ENCODE measurements at places on chromosomes 3 and 15. TPM values are rescaled to one million over a fixed set of nuclear protein-coding genes. Genes with fewer than 3 reads are reported as not detected.

LYZL4 gene
- total RNA-seq = not detected

GADL1 gene
- not detected for total RNA-seq

A4GNT gene
- total RNA-seq = not detected

SGO1 gene
- total RNA-seq = 42.4 TPM

SLC28A1 gene
- not detected for total RNA-seq

C3orf85 gene
- not detected for total RNA-seq

PRTG gene
- total RNA-seq = not detected

GOLGA8H gene
- not detected for total RNA-seq

IL17RE gene
- 1.5 TPM for total RNA-seq

ATP10A gene
- 62.4 TPM for total RNA-seq

HLTF gene
- total RNA-seq = 18.7 TPM

FEZF2 gene
- total RNA-seq = not detected

PP2D1 gene
- not detected for total RNA-seq

PIF1 gene
- total RNA-seq = 56.8 TPM

- H3K27ac ChIP-seq = no peak overlapping the region
- peaks cover 36% of the 10 kb centered on the region for H3K36me3 ChIP-seq
- no peak for DNase-seq
- no peaks in the 10 kb centered on the region for H3K27me3 ChIP-seq
These were observed 70.0 kb downstream of the LPP start for GRCh38 chr3:188223936-188224335.

DNA sequence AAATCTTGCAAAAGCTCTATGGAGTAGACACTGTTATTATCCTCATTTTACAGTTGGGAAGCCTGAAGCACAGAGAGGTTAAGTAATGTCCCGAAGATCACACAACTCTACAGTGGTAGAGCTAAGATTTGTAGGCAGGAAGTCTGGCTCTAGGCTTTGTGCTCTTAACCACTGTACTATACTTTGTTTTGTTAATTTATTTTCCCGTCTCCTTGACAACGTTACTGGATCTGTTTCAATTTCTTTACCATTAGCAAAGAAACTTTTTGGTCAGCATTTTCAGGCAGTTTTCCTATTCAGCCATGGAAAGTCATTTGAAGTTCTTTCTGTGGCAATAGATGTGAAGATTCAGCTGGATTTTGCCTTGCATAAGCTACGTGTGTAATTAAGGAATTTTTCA lies 51.7 kb downstream of the OTOL1 start:
- H3K27me3 ChIP-seq = no peaks in the 10 kb centered on the region
- H3K4me1 ChIP-seq = no peaks in the 10 kb centered on the region
- H3K36me3 ChIP-seq = no peaks in the 10 kb centered on the region
- H3K4me3 ChIP-seq = no peak overlapping the region
- no peak overlapping the region for H3K27ac ChIP-seq

- no peak overlapping the region for H3K4me3 ChIP-seq
- H3K27me3 ChIP-seq = no peaks in the 10 kb centered on the region
- H3K27ac ChIP-seq = no peak overlapping the region
- no peaks in the 10 kb centered on the region for H3K36me3 ChIP-seq
- H3K4me1 ChIP-seq = no peaks in the 10 kb centered on the region
- no peak for DNase-seq
These were observed 33.0 kb downstream of the PTPRG start for GRCh38 chr3:61594144-61594963.

- H3K4me1 ChIP-seq = no peaks in the 10 kb centered on the region
- H3K4me3 ChIP-seq = no peak overlapping the region
- DNase-seq = no peak
- no peaks in the 10 kb centered on the region for H3K36me3 ChIP-seq
- H3K27ac ChIP-seq = no peak overlapping the region
These were observed 261.0 kb upstream of the CCDC54 start for GRCh38 chr3:107116251-107116650.

DNA sequence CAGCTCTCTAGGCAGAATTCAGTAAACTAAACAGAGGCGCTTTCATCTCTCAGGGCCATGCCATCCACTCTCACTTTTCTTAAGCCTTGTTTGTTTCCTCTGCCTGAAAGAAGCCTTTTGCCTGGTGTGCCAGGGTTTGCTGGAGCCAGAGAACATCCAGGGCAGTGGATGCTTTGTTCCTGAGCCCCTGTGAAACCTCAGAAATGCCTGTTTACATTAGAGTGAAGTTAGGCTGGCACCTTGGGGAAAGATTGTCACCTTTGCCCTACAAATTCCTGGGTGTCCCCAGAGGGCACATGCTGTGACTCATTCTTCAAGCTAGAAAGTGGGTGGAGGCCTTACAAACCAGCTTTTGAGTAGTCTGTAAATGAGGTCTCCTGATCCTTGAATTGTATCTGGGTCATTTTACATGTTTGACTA lies 10.7 kb upstream of the TRAK1 start:
- peaks cover 44% of the 10 kb centered on the region for H3K4me1 ChIP-seq
- H3K4me3 ChIP-seq = no peak overlapping the region
- DNase-seq = no peak
- peaks cover 10% of the 10 kb centered on the region for H3K36me3 ChIP-seq
- no peaks in the 10 kb centered on the region for H3K27me3 ChIP-seq

- no peak overlapping the region for H3K27ac ChIP-seq
- H3K4me3 ChIP-seq = no peak overlapping the region
- no peaks in the 10 kb centered on the region for H3K4me1 ChIP-seq
- no peaks in the 10 kb centered on the region for H3K36me3 ChIP-seq
These were observed 115.0 kb downstream of the CHST2 start for GRCh38 chr3:143234526-143234925.

- no peak overlapping the region for H3K27ac ChIP-seq
- DNase-seq = no peak
- peaks cover 2% of the 10 kb centered on the region for H3K27me3 ChIP-seq
- H3K4me3 ChIP-seq = no peak overlapping the region
- no peaks in the 10 kb centered on the region for H3K36me3 ChIP-seq
- no peaks in the 10 kb centered on the region for H3K4me1 ChIP-seq
These were observed 249.8 kb downstream of the POLQ start for GRCh38 chr3:121295979-121296378.

DNA sequence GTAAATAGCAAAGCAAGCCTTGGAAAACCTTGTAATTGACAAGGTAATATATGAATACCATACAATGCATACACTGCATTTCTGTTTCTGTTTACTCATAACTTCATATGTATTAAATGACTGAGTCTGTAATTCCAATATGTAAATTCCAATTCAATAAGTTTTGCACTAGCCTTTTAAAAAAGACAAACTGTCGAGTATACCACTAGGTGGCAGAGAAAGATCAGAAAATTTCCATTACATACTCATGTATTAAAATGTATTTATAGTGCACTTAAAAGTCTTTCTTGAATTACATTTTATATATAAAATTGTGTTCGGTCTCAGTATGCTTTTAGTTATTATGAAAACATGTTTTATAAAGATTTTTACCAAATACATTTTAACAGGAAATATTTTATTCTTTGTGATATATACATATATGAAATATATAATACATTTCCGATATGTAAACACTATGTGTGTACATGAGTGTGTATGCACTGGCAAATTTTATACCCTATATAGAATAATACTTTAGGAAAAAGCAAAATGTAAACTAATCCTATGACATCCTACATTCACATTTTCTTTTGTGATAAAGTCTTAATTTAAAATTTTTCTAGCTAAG lies 216.8 kb downstream of the VGLL3 start:
- DNase-seq = no peak
- no peaks in the 10 kb centered on the region for H3K27me3 ChIP-seq
- H3K36me3 ChIP-seq = no peaks in the 10 kb centered on the region
- H3K4me3 ChIP-seq = no peak overlapping the region

GRCh38 chr3:132486099-132486498 lies 68.8 kb downstream of the DNAJC13 start:
- H3K4me1 ChIP-seq = peaks cover 10% of the 10 kb centered on the region
- DNase-seq = no peak
- H3K27ac ChIP-seq = peak overlapping the region; percentile 28
- peaks cover 17% of the 10 kb centered on the region for H3K36me3 ChIP-seq
- H3K27me3 ChIP-seq = no peaks in the 10 kb centered on the region

GRCh38 chr3:87336761-87337160 lies 60.4 kb upstream of the POU1F1 start:
- no peaks in the 10 kb centered on the region for H3K27me3 ChIP-seq
- H3K4me3 ChIP-seq = no peak overlapping the region
- H3K36me3 ChIP-seq = no peaks in the 10 kb centered on the region
- no peak overlapping the region for H3K27ac ChIP-seq
- DNase-seq = no peak
- no peaks in the 10 kb centered on the region for H3K4me1 ChIP-seq

GRCh38 chr3:62874711-62875557 lies at the start of gene CADPS:
Gene CADPS, minus strand, starts transcription at chr3:62875416. Its CDS starts 387 bp downstream, at chr3:62875029.
- H3K27ac ChIP-seq = no peak within 1 kb of the TSS
- no peaks in the 10 kb centered on the region for H3K4me1 ChIP-seq
- no peaks in the 10 kb centered on the region for H3K36me3 ChIP-seq
- no peak within 1 kb of the TSS for H3K4me3 ChIP-seq
- DNase-seq = no peak

DNA sequence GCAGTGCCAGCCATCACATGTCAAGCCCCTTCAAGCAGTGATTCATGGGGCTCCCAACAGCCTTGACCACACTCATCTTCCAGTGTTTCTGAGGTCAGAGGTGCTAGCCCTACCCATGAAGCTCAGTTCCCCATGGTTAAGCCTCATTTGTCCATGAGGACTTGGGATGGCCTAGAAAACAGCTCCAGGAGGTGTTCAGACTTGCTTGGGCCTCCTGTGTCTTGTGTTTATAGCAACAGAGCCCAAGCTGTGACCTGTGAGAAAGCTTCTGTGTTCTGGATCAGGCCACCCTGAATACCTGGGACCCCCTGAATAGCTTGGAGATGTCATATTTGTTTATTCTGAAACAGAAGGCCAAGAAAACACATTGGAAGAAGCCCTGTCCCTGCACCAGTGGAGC lies 36.7 kb downstream of the LARP6 start:
- no peaks in the 10 kb centered on the region for H3K4me1 ChIP-seq
- H3K27ac ChIP-seq = no peak overlapping the region
- H3K4me3 ChIP-seq = no peak overlapping the region
- no peak for DNase-seq
- peaks cover 3% of the 10 kb centered on the region for H3K27me3 ChIP-seq

- peaks cover 10% of the 10 kb centered on the region for H3K27me3 ChIP-seq
- H3K4me3 ChIP-seq = no peak overlapping the region
- no peaks in the 10 kb centered on the region for H3K36me3 ChIP-seq
- no peaks in the 10 kb centered on the region for H3K4me1 ChIP-seq
- H3K27ac ChIP-seq = no peak overlapping the region
These were observed 294.3 kb downstream of the LRTM1 start for GRCh38 chr3:54633444-54634121.

GRCh38 chr3:42660131-42660715 lies 6.7 kb downstream of the ZBTB47 start:
- no peak overlapping the region for H3K4me3 ChIP-seq
- H3K27ac ChIP-seq = no peak overlapping the region
- H3K27me3 ChIP-seq = no peaks in the 10 kb centered on the region
- H3K4me1 ChIP-seq = no peaks in the 10 kb centered on the region

- DNase-seq = no peak
- peaks cover 14% of the 10 kb centered on the region for H3K27me3 ChIP-seq
- no peak overlapping the region for H3K4me3 ChIP-seq
- no peak overlapping the region for H3K27ac ChIP-seq
- no peaks in the 10 kb centered on the region for H3K36me3 ChIP-seq
These were observed 35.0 kb downstream of the TM4SF4 start for GRCh38 chr3:149509526-149509925.

GRCh38 chr15:34584996-34585395 lies 1.5 kb upstream of the GOLGA8B start:
- H3K36me3 ChIP-seq = peaks cover 2% of the 10 kb centered on the region
- H3K27me3 ChIP-seq = peaks cover 19% of the 10 kb centered on the region
- no peak for DNase-seq
- H3K27ac ChIP-seq = no peak overlapping the region
- H3K4me1 ChIP-seq = peaks cover 29% of the 10 kb centered on the region
- peak overlapping the region; percentile 32 for H3K4me3 ChIP-seq

- no peak overlapping the region for H3K4me3 ChIP-seq
- H3K4me1 ChIP-seq = no peaks in the 10 kb centered on the region
- no peak for DNase-seq
These were observed 312.3 kb downstream of the WDR72 start for GRCh38 chr15:53447053-53447574.

GRCh38 chr15:75201616-75202250 lies at the start of gene C15orf39:
Gene C15orf39, plus strand, starts transcription at chr15:75201882. Its CDS starts 4,167 bp downstream, at chr15:75206049.
- DNase-seq = peak; percentile 77
- H3K27me3 ChIP-seq = no peaks in the 10 kb centered on the region
- peaks cover 67% of the 10 kb centered on the region for H3K4me1 ChIP-seq
- H3K36me3 ChIP-seq = peaks cover 8% of the 10 kb centered on the region

- no peak overlapping the region for H3K27ac ChIP-seq
- no peaks in the 10 kb centered on the region for H3K4me1 ChIP-seq
- no peak for DNase-seq
- H3K36me3 ChIP-seq = peaks cover 5% of the 10 kb centered on the region
- H3K4me3 ChIP-seq = no peak overlapping the region
- H3K27me3 ChIP-seq = no peaks in the 10 kb centered on the region
These were observed 102.6 kb downstream of the ITPR1 start for GRCh38 chr3:4595710-4596113.

DNA sequence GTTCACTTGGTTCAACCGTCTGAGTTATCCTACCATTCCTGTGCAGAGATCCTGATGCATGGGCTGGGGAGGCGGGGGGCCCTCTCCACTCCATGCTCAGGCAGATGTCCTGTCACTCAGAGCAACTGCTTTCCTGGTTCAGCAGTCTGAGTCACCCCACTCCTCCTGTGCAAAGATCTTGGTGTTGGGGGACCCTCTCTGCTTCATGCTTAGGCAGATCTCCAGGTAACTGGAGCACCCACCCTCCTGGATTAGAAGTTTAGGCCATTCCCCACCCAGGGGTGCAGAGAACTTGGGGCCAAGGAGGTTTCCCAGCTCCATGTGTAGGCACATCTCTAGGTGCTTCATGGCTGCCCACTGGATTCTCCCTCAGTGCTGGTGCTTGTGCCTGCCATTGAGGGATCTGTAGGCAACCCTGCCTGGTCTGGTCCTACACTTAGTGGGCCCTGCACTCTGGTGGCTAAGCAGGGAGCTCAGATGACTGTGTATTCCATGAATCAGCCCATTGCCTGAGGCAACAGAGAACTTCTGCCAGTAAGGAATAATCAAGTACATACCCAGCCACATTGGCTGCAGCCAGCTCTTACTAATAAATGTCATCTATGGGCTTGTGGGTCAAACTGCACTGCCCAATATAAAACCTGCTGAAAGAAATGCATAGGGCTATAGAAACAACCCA lies 465.4 kb upstream of the THBS1 start:
- H3K4me3 ChIP-seq = no peak overlapping the region
- H3K4me1 ChIP-seq = no peaks in the 10 kb centered on the region
- H3K36me3 ChIP-seq = no peaks in the 10 kb centered on the region
- no peak for DNase-seq
- peaks cover 23% of the 10 kb centered on the region for H3K27me3 ChIP-seq

- H3K36me3 ChIP-seq = no peaks in the 10 kb centered on the region
- H3K4me3 ChIP-seq = no peak overlapping the region
- no peak overlapping the region for H3K27ac ChIP-seq
- no peaks in the 10 kb centered on the region for H3K4me1 ChIP-seq
These were observed 80.9 kb upstream of the ARHGEF26 start for GRCh38 chr3:154040283-154040682.

Measured in activated CD4-positive, alpha-beta T cell treated with anti-CD3 and anti-CD28 coated beads, Interleukin-2, amount 10 ng/mL, durations not matched to agents 7 days and 5 days (primary cell).